ENCODE measurements at places on chromosomes 11 and 22.

DNA sequence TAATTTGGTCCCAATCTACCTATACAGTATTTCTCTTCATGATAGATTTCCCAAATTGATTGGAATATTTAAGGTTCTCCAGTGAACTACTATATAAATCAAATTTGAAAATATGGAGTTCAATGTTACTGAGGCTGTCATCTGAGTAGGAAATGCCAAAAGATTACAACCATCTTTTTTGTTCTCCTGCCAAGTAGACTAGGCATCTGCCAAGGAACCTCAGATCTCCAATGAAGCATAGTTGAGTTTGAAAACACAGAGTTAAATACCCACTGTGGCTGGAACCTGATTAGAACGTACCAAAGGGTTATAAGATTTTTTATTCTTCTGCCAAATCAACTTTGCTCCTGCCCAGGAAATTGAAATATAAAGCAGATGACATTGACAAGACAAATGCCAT lies 330.9 kb downstream of the CNTN5 start:
- no peak for DNase-seq

GRCh38 chr11:76683161-76684095 lies 12.9 kb upstream of the LRRC32 start:
- DNase-seq, result no peak

DNA sequence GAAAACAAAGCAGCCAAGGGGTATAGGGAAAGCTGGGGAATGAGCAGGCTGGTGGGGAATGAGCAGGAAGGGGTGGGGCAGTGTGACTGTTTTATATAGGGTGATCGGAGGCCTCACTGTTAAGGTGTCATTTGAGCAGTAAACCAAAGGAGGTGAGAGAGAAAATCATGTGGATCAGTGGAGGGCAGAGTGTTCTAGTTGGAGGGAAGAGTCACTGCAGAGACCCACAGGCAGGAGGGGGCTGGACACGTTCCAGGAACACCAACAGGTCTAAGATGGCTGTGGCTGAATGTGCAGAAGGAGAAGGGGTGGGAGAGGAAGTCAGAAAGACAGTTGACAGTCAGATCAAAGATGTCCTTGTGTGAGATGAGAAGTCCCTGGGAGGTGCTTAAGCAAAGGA lies 103.8 kb downstream of the ENTHD1 start:
- no peak for DNase-seq

- peak; percentile 17 for DNase-seq
Observed at GRCh38 chr11:128271401-128271800, 316.0 kb downstream of the ETS1 start.

DNA sequence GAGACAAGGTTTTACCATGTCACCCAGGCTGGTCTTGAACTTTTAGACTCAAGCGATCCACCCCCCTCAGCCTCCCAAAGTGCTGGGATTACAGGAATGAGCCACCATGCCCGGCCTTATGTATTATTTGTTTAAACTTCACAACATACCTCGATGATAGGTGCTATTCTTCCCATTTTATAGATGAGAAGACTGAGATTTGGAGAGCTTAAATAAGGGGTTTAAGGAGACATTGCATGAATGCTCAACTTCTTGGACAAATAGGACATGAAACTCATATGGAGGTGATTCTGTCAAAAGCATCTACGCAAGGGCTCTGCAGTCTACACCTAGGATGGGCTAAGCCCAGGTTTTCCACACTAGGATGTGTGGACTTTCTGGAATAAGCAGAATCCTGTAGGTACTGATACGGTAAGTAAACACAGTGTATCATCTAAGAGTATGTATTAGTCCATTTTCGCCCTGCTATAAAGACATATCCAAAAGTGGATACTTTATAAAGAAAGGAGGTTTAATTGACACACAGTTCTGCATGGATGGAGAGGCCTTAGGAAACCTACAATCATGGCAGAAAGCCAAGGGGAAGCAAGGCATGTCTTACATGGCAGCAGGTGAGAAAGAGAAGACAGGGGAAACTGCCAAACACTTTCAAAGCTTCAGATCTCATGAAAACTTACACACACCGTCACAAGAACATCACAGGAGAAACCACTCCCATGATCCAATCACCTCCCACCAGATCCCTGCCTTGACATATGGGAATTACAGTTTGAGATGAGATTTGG lies 62.8 kb upstream of the CAPRIN1 start:
- no peak for DNase-seq

DNA sequence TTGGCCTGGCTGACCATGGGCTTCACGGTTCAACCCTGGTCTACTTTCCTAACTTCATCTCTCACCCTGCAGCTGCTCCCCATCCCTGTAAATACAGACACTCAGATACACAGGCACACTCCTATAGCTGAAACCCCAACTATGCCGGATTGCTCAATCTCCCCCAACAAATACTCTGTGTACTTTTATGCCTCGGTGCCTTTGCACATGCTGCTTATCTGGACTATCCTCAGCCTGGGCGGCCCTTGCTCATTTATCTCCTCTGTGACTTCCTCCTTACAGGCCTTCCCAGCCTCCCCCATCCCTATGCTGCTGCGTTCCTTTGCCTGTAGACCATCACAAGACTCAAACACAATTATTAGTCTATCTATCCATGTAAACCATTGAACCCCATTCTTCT lies 76.6 kb downstream of the PKNOX2 start:
- DNase-seq, result no peak

GRCh38 chr11:58573451-58574104 lies 2.1 kb downstream of the LPXN start:
- DNase-seq, result peak; percentile 44

DNA sequence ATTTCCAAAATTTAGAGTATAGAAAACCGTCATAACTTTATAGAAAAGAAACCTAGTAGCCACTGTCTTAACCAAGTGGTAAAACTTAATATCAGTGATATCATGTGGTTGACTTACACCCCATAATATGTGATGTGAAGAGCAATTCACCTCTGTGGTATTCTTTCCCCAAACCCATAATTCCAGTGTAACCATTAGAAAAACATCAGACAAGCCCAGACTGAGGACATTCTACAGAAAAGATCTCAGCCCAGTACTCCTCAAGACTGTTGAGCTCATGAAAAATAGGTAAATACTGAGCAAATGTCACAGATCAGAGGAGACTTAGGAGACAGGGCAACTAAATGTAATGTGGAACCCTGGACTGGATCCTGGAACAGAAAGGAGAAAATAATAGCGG lies 134.6 kb downstream of the PGR start:
- no peak for DNase-seq

All from naive thymus-derived CD8-positive, alpha-beta T cell (primary cell).